ENCODE measurements at places on chromosomes 16 and 17.
A peak's percentile ranks its signal among the peaks of the same experiment; 100 is the strongest.

DNA sequence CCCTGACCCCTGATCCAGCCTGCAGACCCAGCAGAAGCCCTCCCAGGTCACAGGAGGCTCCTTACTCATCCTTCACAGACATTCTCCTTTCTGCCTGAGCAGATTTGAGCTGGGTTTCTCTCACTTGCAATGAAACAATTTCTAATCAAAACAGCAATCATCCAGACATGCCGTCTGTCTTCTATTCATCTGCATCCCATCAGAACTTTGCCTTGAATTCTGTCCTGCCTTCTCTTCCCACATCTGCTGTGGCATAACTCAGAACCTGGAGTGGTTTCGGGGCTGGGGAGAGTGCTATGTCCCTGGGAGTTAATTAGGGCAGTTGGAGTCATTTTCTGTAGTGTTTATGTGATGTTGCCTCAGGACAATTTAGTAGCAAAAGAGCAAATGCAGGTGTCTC lies 278.6 kb downstream of the CBLN1 start:
- DNase-seq: no peak

- no peak for DNase-seq
Observed at GRCh38 chr16:89365044-89365467, 125.3 kb downstream of the ANKRD11 start.

GRCh38 chr16:89620406-89620841 lies 7.0 kb downstream of the DPEP1 start:
- no peak for DNase-seq

- DNase-seq: no peak
Observed at GRCh38 chr16:20940871-20941635, 40.5 kb downstream of the LYRM1 start.

DNA sequence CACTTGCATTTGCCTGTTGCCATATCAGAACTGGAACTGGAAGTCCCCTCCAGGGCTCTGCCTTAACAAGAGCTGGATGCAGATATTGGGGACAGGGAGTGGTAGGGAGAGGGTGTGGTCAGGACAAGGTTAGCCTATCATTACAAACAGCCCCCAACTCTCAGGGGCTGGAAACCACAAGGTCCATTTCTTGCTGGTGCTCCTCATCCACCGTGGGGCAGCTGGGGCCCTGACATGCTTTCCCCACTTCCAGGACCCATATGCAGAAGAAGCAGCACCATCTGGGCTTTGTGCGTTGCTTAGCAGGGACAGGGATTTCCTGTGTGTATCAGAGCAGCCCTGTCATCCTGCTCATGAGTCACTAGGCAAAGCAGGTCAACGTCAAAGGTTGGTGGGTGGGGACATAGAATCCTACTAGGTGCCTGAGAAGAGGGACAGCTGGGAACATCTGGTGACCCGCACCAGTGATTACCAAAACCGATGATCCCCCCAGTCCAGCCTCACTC lies 26.9 kb downstream of the RGS9 start:
- DNase-seq: peak; percentile 61

GRCh38 chr17:66169839-66170238 lies 22.1 kb downstream of the CEP112 start:
- no peak for DNase-seq

GRCh38 chr16:16940351-16940750 lies 530.4 kb downstream of the XYLT1 start:
- DNase-seq: peak; percentile 18

- no peak for DNase-seq
Observed at GRCh38 chr17:59357929-59358328, 26.5 kb downstream of the YPEL2 start.

GRCh38 chr17:48014595-48015111 lies 22.9 kb downstream of the COPZ2 start:
- DNase-seq: peak; percentile 59

Data from K562 (cell line).